ENCODE measurements at places on chromosomes 5 and 9.

- DNase-seq, result peak; percentile 48
Measured at GRCh38 chr9:33517373-33517772, 6.7 kb upstream of the ANKRD18B start.

DNA sequence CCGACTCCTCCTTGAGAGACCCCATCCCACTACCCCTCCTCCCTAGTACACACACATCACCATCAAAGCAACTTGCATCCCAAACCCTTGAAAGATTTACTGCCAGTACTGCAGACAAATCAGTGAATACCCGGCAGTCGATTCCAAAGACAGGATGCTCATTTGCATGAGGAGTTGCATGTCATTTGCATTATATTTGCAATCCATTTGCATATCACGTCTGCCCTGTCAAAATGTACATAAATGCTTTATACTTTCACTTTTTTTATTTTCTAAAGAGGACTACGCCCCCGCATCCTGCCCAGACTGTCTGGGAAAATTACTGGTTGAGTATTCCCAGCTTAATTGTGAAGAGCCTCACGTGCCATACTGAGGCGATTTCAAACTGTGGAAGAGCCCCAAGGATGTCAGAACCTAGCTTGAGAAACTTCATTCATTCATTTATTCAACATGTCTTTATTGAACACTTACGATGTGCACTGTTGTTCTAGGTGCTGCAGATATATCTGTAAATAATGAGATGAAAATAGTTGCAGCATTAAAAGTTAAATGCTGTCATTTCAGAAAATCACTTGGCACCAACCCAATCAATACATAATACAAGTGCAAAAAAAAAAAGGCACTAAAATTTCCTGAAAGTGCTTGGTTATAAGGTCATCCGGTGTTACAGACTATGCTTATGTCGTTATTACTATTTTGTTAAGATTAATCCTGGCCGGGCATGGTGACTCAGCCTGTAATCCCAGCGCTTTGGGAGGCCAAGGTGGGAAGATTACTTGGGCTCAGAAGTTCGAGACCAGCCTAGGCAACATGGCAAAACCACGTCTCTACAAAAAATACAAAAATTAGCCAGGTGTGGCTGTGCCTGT, 17.2 kb upstream of the SIL1 start:
- no peak for DNase-seq

DNA sequence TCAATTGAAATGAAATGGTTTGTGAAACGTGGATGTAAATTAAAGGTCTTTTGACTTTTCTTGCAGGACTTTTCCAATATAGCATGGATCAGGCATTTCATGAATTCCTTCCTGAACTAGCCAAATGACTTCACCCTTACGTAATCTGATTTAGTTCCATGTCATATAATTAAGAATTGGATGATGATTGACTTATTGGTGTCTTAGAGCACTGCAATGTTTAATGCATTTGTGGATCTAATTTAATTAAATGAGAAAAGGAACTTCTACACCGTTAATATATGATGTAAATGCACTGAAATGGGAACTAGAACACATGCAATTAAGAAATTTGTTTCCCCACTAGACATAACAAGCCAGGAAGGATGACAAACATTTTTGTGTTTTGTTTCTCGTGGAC, 228.8 kb downstream of the FBXL7 start:
- no peak for DNase-seq

DNA sequence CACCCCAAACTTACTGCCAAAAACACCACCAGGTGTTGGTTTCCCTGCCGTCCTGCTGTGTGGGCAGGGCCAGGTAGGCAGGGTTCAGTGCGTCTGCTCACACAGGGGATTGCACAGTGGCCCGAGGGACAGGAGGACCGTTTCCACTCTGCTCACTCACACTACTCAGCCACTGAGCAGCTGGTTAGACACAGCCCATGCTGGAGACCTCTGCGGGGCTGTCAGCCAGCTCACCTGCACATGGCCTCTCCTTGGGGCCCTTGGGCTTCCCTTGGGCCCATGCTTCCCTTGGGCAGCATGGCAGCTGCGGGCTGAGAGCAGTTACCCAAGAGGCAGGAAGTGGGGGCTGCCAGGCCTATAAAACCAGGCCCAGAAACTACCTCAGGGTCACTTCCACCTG, 79.0 kb downstream of the SYK start:
- no peak for DNase-seq
